ENCODE measurements at places on chromosomes 2 and 18. TPM values are rescaled to one million over a fixed set of nuclear protein-coding genes. Genes with fewer than 3 reads are reported as not detected.

DNA sequence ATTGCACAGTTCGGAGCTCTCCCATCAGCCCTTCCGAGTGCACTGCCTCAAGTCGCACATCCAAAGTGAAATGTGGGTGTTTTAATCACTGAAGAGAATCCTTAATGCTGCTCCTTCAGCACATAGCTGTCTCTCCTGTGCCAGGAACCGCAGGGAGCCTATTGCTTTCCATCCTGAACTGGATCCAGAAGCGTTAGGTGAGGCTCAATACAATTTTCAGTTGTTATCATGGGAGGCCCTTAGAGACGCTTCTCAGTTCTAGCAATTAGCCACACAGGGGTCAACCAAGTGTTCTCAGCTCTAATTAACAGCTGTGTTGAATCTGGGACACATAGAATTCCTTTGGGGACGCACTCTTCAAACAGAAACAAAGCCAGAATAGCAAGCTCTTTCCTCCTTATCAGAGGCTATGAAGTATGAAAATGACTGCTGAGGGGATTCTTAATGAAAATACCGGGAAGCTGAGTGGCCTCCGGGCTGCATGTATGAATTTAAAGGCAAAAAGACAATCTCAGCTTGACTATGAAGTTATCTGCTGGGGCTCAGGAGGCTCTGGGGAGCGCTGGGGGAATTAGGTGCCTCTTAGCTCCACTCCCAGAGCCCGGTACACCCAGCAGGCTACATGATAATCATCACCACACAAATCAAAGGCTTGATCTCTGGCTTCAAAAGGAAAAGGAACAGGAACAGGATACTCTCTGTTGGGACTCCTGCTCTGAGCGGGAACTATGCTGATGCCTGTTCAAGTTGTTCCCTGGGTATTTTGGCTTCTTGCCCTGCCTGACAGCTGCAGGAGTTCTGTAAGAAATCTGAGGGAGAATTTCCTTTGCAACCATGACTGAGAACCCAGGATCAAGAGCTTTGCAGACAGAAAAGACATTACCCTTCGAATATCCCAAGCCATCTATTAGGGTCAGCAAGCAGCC is 55.4 kb upstream of the NCOA1 start:
- DNase-seq, result peak; percentile 78

GRCh38 chr2:100902817-100903405 is 83.0 kb downstream of the NPAS2 start:
- DNase-seq, result no peak

ADAM17 gene
- 12.4 TPM for total RNA-seq

DNA sequence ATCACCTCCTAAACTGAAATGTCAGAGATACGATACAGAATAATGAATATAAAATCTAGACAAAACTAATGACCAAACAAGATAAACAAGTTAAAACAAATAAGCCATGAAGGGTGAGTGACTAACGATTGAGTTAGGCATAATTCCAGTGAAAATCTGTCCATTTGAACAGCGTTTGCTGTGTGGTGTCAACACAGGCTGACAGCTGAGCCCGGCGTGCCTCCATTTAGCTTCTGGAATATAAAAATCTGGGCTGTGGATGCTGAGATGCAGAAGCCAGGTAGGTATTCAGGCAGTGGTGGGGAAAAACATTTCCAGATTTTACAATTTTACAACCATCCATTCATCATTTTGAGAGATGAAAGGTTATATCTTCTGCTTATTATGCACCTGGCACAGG is 2041.4 kb upstream of the CELF4 start:
- DNase-seq, result no peak

Measured in Right ventricle myocardium superior (tissue), 1 donor.